ENCODE measurements at places on chromosomes 1 and 21.

DNA sequence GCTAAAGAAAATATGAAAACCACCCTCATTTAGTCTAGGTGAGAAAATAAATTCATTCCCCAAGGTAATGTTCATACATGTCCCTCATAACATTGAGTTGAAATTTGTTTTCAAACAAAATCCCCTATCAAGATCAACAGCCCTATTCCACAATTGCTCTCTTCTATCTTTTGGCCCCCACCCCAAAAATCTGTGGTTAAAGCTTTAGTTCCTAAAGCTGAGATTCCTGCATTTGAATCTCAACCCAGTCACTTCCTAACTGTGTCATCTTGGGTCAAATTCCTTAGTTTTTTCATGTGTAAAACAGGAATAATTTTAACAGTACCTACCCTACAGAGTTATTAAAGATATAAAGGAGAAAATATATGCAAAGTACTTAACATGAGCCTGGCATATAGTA, 22.0 kb downstream of the KIAA0319L start:
- no peak for DNase-seq

GRCh38 chr21:45069711-45070110, 4.7 kb upstream of the ADARB1 start:
- no peak for DNase-seq

DNA sequence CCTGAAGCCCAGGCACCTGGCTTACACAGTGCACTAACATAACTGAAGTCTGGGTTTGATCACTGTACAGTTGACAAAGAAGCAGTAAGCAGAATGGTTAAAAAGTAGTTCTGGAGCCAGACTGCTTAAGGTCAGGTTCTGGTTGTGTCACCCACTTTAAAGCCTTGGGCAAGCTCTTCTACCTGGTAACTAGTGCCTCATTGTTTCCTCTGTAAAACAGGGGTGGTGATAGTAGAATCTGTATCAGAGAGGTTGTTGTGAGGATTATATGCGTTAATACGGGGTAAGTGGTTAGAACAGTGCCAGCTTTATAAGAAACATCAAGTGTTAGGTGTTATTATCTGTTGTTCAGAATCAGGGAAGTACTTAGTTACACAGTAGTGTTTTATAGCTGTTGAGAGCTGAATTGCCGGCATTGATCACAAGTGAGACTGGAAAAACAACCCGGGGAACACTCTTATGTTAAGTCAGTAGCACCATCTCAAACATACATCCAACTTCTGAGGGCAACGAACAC, 3.7 kb downstream of the BACH1 start:
- no peak for DNase-seq

DNA sequence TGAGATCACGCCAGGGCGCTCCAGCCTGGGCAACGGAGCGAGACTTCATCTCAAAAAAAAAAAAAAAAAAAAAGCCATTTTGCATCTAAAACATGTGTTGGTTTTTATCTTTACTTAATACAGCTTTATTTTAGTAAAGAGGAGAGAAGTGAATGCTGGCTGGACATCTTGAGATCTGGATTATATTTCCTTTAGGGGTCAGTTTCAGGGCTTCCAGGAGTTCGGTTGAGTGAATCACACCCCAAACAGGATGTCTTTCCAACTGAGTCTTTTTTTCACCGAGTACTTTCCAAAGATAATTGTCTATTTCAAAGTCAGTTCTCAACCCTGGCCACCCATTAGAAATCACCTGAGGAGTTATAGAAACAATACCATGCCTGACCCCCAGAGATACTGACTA, 16.6 kb upstream of the IPP start:
- DNase-seq: no peak

GRCh38 chr1:153538315-153538821, 2.4 kb downstream of the S100A5 start:
- DNase-seq: no peak

DNA sequence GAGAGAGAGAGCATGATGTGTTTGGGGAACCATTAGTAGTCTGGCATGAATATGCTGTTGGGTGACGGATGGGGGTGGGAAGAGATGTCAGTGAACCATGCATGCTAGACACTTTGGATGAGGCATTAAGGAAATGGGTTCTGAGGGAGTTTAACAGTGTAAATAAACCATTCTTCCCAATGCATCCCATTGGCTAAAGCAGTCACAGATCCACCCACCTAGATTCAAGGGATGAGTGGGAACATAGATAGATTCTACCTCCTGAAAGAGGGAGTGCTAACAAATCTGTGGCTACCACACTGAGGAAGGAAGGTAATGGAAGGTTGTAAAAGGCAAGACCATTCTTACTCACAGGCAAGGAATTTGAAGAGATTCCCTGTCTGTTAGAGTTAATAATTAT, 129.8 kb upstream of the CACNA1E start:
- DNase-seq: no peak

GRCh38 chr1:225253784-225254183, 174.1 kb downstream of the LBR start:
- DNase-seq: no peak

DNA sequence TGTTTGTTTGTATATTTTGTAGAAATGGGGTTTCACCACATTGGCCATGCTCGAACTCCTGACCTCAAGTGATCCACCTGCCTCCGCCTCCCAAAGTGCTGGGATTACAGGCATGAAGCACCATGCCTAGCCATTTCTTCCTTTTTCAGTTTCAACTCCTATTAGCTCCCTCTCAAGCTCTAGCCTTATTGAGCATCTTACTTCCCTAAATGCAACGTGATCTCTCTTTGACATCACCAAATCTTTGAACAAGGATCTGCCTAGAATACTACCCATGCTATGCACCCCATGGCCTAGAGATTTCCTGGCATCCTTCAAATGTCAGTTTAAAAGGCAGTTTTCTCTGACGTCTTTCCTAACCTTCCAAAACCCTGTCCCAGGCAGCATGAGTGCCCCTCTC, 91.1 kb upstream of the NR5A2 start:
- no peak for DNase-seq

DNA sequence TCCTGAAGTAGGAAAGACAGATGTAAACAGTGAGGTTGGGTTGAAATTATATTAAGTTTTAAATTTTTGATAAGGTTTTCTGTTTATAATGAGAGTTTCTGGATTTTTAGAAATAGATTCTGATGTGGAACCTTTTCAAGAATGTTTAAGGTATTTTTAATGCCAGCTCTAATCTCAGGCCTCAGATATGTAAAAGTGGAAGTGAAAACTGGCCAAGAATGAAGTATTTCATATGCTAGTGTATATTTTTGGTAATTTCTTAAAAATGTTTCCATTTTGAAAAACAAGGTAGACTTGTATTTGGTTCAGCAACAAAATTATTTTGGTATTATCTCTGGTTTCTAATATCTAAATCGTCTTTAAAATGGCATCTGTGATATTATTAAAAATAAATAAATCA, 14.4 kb downstream of the IFNAR1 start:
- no peak for DNase-seq

- peak; percentile 70 for DNase-seq
These were observed 17.4 kb downstream of the TNFRSF1B start for GRCh38 chr1:12184008-12184681.

DNA sequence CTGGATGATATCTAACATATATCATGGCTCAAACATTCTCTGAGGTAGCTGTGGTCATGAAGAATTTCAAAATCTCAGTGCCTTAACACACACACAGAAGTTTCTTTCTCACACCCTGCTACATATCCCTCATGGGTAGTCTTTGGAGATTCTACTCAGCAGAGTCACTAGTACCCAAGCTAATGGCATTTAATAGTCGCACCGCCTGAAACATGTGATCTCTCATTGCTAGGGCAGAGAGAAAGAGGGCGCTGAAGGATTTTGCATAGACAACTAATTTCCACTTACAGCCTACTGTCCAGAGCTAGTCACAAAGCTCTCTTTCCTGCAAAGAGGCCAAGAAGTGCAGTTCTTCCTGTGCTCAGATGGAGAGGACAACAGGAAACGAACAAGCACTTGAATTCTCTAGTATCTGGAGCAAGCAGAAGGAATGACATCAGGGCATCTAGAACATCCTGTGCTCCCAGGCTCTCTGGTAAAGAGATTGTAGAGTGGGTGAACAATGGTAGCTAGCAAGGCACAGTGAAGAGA, 183.4 kb upstream of the PTBP2 start:
- peak; percentile 82 for DNase-seq

GRCh38 chr1:8040586-8040985, 14.5 kb upstream of the ERRFI1 start:
- no peak for DNase-seq

DNA sequence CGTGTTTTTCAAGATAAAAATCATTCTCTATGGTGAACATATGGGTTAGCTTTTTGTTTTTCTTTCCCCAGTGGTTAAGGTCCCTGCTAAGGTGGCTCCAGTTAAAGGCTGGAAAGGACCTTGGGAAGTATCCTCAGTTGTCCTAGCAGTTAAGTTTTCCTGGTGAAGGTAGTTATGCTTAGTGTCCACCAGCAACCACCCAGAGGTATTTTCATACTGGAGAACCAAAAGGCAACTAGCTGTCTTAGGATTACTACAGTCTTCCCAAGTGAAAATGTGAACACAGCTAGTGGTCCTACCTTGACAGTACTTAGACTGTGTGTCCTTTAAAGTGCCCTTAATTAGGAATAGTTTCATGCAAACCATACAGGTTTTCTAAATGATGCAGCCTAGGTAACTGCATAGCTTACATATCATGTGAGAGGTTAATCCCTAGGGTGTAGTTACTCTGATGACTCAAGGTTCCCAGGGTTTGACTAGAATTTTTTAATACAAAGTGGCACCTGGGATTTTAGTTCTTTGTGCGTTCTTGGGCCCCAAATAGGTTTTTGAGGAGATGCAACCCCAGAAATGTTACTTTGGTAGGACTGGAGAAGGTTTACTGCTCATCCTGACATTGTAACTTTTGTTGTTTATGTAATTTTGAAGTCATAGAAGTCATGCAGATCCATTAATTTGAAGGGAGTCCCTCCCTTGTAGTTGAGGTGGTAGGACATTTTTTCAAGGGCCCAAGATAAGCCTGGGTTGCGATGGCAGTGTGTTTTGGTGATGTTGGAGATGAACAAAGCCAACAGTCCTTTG, 36.5 kb downstream of the YY1AP1 start:
- DNase-seq: no peak

DNA sequence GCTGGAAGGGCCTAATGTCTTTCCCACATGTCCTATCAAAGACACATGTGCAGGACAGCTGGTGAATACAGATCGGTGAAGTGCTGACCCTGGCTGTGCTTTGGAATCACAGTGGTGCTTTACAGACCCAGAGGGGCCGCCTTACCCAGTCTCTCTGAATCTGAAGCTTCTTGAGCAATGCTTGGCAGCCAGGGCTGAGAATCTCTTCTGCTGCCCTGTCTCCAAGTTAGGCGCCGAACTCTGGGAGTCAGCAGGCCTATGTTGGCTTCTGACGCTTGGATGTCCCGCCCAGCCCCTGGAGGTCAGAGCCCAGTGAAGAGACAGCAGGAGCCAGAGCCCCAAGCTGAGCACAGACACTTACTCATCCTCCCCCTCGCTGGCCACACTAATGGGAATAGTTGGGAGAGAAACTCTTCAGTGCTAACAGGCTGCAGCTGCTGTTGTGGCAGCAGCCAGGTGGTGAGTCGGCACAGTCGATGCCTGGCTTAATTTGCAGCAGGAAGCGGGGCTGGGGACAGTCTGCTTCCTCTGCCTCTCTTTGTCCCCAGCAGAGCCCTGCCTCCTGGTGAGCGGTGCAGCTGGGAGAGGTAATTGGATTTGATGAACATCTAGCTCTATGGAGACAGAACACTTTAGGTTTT, 68.1 kb downstream of the URB2 start:
- DNase-seq: peak; percentile 23

- no peak for DNase-seq
These were observed 1.8 kb downstream of the ARF1 start for GRCh38 chr1:228084325-228084724.

DNA sequence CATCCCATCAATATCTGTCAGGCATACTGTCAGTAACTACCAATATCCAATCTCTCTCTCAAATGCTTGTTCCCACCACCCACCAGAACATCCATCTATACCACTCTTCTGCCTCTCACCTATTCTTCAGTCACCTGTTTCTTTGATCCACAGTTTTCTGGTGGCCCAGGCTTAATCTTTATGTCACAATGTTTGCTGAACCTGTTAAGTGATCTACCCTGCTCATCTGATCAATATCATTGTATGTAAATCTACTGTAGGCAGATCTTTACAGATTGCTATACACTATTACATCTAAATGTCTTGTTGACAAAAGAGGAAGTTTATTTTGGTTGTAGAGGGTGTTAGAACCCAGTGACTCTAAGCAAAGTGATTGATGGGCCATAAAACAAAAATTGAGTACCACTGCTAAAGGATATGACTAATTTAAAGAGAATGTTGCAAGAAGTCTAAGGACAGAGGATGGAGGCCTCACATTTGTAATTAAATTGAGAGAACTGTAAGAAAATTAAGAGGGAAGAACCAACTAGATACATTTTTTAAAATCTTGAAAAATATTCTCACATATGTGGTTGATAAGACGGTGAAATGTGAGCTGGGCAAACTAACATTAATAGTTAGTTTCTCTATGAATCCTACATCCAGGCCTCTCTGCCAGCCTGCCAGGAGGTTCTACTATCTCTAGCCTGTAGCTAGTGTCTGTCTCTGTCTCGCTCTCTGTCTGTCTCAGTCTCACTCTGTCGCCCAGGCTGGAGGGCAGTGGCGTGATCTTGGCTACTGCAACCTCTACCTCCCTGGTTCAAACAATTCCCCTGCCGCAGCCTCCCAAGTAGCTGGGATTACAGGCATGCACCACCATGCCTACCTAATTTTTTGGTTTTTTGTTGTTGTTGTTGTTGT, 34.1 kb downstream of the EGLN1 start:
- DNase-seq: no peak

DNA sequence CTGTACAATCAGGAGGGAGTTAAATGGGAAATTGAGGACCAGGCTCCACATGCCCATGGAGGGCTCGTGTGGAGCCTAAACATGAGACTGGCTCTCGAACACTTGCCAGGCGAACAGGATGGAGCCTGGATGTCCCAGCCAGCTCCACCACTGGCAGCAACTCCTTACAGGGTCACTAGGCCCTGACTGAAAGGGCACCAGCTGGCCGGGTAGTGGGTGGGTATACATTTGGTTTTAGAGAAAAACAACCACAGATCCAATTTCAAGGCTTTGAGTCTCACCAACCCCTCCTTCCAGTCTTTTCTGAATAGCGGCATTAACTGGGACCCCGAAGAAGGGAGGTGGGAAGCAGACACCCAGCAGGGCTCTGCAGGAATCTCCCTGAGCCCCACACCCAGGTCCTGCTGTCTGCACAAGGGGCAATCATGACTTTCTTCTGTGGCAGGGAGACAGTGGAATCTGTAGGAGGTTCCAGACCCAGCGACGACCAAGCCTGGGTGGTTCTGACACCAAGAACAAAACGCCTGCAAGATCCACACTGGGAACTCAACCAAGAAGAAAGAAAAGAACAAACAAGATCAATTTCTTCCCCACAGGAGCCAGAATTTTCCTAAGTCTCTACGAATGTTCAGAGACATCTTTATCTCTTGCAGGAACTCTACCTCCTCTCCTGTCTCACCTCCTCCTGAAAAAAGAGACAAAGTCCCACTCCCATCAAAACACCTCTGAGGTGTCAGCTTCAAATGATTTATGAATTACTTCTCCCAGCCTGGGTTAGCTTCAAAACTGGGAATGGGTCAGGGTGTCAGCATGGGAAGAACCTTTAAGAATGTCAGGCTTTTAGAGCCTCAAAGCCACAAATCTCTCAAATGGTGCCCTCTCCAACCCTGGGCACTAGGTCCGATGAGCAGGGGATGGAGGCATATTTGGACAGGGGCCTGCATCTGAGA, 26.5 kb upstream of the SRP9 start:
- DNase-seq: no peak

Data from globus pallidus (tissue), 1 donor.